ENCODE measurements at places on chromosomes 3 and 15.

DNA sequence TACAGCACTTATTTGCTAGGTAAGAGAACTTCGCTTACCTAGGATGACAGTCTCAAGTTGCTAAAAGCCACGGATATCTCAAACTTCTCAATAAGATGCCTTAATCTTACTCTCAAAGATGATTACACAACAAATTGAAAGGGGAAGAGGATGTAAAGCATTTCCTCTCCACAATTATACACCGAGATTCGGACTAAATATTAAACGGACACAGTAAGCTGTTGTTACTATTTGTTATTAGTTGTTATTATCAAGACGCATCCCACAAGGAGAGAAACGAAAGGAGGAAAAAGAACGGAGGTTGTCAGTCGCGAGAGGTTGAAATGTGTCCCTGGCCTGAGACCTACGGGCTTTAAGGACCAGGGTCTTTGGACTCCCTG is 660 bp downstream of the ZNF106 start:
- no peak for DNase-seq

DNA sequence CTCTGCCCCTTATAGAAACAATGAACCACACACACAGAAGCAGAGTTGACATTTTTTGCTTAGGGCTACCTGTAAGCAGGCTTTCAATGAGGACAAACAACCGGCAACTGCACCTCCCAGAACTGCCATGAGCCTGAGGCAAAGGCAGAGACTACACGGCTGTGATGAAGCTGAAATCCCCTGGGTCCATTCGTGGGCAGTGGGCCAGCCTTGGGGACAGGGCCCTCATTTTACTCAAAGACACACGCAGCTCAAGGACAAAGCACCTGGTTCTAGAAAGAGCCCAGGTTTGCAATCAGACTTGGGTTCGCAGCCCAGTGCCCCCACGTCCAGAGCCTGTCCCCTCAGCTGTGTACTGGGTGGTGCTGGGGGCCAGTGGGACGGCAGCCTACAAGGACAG is 17.9 kb downstream of the FAM174B start:
- no peak for DNase-seq

DNA sequence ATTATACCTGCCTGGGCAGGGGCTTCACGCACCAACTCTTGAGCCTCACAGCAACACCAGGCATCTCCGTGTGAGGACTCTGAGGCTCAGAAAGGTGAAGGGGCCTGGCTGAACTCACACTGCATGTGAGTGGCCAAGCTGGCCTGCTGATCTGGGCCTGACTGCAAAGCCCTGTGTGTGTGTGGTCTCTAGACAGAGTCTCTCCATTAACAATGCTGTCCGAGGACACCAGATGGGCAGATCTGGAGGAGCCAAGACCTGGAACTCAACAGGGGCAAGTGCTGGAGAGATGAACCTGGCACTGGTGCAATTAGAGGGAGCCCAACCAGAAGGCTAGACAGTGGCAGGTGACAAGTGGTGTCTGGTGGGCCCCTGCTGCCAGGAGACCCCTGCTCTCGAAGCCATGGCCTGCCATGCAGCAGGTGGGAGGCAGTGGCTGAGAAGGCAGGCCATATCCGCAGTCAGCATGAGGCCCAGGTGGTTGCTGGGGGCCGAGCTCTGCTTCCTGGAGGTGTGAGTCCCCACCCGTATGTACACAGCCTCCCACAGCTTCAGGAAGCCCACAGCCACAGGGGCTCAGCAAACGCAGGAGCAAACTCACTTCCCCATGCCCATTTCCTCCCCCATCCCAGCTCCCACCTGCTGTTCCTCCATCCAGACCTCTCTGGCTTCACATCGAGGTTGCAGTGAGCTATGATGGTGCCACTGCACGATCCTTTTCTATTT is 39.0 kb downstream of the CYP11A1 start:
- no peak for DNase-seq

DNA sequence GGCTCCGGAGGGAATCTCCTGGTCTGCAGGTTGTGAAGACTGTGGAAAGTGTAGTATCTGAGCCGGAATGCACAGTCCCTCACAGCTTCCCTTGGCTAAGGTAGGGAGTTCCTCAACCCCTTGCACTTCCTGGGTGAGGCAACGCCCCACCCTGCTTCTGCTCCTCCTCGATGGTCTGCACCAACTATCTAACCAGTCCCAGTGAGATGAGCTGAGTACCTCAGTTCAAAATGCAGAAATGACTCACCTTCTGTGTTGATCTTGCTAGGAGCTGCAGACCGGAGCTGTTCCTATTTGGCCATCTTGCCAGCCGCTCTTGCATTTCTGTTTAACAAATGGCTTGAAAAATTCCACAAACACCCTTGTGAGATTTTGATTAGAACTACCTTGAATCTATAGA is 156.1 kb downstream of the STXBP5L start:
- DNase-seq: no peak

- DNase-seq: no peak
Measured at GRCh38 chr3:3278073-3278472, 98.6 kb upstream of the CRBN start.

GRCh38 chr3:163328680-163329079 is 1749.6 kb downstream of the SI start:
- DNase-seq: no peak

GRCh38 chr3:115790759-115791158 is 167.4 kb downstream of the GAP43 start:
- no peak for DNase-seq

GRCh38 chr3:98914210-98915080 is 12.9 kb upstream of the DCBLD2 start:
- no peak for DNase-seq

- no peak for DNase-seq
Measured at GRCh38 chr15:87579537-87579936, 677.0 kb downstream of the NTRK3 start.

- no peak for DNase-seq
Measured at GRCh38 chr3:167936019-167936418, 159.7 kb downstream of the GOLIM4 start.

DNA sequence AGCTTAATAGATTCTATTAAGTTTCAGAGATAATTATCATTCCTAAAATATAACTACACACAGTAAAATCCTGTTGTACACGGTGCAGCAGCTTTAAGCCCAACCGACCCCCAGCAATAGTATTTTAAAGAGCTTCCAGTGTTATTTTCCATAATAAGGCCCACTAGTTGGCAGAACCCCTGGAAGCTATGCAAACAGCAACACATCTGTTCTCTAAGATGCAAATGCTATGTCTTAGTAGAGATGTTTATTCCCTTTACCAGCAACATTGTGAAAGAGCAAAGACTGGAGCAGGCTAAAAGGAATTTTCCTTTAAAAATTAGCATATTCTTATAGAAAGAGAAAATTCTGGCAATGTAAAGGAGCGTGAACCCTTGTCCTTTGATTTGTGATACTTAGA is 819.7 kb upstream of the ALCAM start:
- DNase-seq: no peak

- DNase-seq: no peak
Measured at GRCh38 chr3:160780245-160780644, 24.2 kb downstream of the PPM1L start.

DNA sequence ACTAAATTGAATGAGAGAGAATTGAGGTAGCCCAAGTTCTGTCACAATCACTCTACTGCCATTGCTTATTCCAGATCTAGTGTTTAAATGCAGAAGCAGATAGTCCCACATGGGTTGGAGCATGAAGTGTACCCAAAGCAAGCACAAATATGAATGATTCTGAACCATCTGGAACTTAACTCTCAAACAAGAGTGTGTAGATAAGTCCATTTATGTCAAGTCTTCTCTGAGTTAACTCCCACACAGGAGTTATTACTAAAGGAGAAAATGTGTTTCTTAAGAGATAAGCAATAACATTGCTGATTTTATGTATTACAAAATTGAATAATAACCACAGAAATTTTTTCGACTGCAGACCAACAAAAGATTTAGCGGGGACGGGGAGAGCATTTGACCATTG is 33.6 kb downstream of the PAQR9 start:
- no peak for DNase-seq

GRCh38 chr15:54119051-54119450 is 140.8 kb downstream of the UNC13C start:
- no peak for DNase-seq

DNA sequence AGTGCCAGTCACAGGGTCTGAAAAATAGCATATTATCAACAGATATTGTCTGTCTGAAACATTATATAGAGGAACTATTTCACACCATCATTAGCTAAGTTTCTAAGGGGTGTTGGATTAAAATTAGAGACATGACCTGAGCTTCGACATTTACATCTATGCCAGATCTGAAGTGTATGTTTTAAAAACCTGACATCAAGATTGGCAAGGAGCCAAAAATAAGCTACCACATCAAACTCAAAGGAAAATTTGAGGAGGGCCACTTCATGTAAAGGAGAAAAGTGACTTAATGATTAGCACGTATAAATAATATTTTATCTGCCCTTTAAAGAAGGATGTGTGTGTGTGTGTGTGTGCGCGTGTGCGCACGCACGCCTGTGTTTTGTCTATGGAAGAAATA is 752.0 kb upstream of the GRM7 start:
- no peak for DNase-seq

GRCh38 chr15:47337106-47337505 is 380.2 kb upstream of the SEMA6D start:
- DNase-seq: no peak

DNA sequence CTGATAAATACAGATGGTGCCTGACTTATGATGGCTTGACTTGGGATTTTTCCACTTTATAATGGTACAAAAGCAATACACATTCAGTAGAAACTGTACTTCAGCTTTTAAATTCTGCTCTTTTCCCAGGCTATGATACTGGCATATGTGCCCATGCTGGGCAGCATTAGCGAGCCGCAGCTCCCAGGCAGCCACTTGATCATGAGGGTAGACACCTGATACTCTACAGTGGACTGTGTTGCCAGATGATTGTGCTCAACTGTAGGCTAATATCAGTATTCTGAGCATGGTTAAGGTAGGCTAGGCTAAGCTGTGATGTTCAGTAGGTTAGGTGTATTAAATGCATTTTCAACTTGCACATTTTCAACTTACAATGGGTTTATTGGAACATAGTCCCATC is 17.7 kb upstream of the FEM1B start:
- DNase-seq: no peak

DNA sequence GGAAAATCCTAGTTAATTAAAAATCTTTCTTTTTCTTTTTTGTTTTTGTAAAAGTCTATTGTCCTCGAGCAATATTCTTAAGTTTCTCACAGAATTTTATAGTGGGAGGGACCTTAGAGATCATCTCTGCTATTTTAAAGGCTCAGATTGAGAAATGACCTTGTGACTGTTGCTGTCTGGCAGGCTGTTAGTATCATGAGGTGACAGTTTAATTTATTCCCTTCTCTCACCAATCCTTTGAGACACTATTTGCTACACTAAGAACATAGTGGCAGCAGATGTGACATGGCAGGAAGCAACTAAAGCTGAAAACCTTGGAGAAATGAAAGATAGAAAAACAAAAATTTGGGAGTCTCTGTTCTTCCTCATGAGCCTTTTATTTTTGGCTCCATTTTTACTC is 24.9 kb downstream of the APPL1 start:
- DNase-seq: no peak

DNA sequence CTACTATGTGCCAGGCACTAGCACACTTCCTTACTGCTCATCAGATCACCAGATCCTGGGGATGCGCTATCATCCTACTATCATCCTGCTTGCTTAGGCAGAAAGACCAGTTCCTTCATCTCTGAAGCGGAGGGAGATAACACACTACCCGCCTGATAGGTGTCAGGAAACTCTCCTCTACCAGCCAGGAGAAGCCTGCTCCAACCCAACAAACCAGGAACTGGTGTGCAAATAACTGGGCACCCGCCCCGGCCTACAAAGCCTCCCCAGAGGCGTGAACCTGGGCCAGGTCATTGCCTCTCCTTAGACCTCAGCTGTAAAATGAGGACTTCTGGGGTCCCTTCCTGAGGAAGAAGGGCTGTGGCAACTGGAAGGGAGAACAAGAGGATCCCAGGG is 61.5 kb downstream of the HOMER2 start:
- DNase-seq: no peak

DNA sequence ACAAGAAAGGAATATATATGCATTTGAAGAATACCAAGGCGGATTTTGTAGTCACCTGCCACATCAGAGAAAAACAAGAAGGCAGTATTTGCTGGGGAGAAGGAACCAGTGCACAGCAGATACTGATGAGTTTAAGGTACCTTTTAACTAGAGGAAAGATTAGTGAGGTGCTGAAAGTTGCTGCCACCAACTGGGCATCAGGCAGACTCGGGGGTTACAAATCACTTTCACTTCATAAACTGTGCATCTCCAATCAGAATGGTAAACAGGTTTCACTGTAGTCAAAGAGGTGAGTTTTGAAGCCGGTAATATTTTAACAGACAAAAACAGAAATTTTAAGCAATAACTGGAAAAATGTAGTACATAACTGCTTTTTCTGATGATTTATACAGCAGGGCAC is 4.1 kb downstream of the FBN1 start:
- no peak for DNase-seq

GRCh38 chr3:42600958-42601675 is 631 bp downstream of the NKTR start:
- DNase-seq: peak; percentile 32

DNA sequence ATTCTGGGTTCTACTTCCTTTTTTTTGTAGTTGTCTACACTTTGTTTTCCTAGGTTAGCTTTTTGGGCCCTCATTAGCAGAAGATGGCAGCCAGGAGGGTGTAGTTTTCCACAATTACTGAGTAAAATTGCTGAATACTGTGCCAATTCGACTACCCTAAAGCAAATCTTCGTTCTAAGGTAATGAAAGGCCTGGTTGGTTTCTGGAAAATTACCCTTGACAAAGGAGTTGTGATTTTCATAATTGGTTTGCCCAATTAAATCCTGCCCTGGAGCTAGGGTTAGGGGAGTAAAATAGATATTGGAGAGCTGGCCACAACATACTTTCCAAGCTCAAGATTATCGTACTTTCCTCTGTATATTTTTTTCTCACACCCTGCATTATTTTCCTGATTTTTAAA is 293.0 kb downstream of the OXSM start:
- no peak for DNase-seq

GRCh38 chr3:113018536-113019181 is 27.9 kb downstream of the GTPBP8 start:
- DNase-seq: no peak

DNA sequence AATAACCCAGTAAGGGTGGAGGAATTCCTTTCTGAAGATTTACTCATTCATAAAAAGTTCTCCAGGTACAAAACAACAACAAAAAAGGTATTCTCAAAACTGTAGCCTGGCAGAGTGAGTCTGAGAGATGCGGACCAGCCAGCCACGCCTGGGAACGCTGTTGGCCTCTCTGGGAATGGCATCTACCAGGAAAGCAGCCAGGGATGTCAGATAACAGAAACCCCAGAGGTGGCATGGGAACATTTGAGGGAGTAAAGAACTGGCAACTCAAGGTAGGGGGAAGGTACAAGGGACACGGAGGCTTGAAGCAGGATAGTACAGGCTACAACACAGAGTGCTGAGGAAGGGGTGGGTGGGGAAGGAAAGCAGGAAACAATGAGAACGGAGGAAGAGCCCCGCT is 7.1 kb upstream of the AP3S2 start:
- no peak for DNase-seq
